ENCODE measurements at places on chromosomes 6 and 20.

DNA sequence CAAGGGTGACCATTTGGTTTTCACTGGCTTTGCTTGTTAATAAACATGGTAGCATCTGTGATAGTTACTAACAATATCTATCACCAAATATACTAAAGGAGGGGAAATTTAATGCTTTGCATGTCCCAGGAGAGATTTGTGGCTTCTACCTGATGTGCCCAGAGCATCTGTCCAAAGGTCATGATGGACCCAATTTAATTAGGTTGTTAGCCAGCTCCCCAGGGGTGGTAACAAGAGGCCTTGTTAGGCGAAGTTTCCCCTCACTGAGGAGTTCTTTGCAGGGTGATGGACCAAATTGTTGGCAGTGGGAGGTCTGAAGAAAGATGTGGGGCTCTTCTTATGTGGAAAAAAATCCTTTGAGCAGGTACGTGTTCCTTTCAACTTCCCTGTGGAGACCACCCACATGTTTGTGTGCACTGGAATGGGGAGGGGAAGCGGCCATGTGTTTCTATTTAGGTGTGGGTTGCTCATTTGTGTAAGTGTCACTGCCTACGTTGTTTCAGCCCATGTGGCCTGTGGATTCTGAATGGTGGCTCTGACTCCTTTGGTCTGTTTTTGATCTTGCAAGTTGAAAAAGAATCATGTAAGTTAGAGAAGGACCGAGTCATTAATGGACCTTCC lies 137.6 kb downstream of the CLIC5 start:
- DNase-seq: no peak

GRCh38 chr20:45969712-45970634 lies 2.0 kb downstream of the ZNF335 start:
- peak; percentile 72 for DNase-seq

GRCh38 chr6:45614488-45615285 lies 237.0 kb upstream of the SUPT3H start:
- DNase-seq: no peak

- DNase-seq: no peak
Measured at GRCh38 chr6:112595841-112596240, 248.7 kb downstream of the RFPL4B start.

DNA sequence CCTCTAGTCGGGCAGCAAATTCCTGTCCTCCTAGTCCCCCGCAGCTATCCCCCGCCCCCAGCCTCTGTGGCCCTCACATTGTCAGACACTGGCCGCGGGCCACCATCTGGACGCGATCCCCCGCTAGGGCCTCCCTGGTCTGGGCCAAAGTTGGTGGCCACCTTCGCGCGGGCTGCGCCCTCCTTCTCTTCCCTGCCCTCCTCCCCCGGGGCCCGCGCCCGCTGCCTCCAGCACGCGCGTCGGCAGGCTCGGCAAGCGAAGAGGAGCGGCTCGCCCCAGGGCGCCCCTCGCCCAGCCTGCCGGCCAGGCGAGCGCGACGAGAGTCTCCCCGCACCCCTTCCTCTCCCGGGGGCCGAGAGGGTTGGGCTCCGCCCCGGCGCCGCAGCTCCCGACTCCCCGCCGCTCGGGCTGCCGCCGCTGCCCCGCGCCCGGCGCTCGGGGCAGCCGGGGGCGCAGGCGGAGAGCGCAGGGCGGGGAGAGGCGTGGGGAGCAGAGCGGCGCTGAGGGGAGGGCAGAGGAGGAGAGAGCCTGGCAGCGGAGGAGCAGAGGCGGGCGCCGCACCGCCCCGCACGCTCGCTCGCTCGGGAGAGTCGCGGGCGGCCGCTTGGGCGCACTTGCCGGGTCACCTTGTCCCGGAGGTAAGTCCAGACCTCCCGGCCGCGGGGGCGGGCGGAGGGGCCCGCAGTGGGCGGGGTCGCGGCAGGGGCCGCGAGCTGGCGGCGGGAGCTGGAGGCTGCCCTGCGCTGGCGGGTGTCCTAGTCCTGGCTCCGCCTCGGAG lies at the start of gene SYNDIG1:
TSS of gene SYNDIG1 (plus strand) at position 514 of the 778 bp plus-strand sequence. CDS start 73,469 bp downstream, outside the sequence.
- no peak for DNase-seq

DNA sequence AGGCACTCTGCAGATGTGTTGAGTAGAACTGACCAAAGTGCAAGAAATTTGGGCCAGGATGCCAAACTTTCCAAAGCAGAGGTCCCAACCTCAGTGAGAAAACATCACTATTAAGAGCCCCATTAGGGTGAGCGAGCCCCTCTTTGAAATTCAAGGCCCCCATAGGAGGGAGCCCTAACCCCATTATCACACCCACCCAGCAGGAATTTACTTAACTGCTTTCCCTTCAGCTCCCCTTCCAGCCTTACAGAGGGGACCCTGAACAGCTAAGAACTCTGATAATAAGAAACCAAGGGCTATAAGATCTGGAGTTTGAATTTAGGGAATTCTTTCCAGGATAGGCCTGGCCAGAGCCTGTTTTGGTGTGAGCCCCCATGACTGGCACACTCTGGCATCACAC lies 130.6 kb downstream of the NFATC2 start:
- DNase-seq: no peak

DNA sequence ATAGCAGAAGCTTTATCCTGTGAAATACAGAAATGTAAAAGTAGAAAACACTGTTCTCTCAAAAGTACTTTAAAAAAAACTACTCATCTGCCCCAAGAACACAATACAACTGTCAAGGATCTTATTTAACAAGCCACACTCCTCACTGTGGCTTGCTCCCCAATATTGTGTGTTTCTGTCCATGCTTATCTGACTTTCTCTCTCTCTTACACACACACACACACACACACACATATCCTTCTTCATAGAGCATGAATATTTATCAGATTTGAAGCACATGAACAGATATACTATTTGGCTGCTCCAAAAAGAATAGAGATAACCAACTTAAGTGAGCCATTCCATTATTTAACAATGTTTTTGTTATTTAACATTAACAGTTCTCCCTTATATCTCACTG lies 3.6 kb upstream of the PHIP start:
- no peak for DNase-seq

- no peak for DNase-seq
Measured at GRCh38 chr20:51238675-51239305, 215.9 kb upstream of the KCNG1 start.

- no peak for DNase-seq
Measured at GRCh38 chr20:22217712-22218352, 366.5 kb downstream of the FOXA2 start.

DNA sequence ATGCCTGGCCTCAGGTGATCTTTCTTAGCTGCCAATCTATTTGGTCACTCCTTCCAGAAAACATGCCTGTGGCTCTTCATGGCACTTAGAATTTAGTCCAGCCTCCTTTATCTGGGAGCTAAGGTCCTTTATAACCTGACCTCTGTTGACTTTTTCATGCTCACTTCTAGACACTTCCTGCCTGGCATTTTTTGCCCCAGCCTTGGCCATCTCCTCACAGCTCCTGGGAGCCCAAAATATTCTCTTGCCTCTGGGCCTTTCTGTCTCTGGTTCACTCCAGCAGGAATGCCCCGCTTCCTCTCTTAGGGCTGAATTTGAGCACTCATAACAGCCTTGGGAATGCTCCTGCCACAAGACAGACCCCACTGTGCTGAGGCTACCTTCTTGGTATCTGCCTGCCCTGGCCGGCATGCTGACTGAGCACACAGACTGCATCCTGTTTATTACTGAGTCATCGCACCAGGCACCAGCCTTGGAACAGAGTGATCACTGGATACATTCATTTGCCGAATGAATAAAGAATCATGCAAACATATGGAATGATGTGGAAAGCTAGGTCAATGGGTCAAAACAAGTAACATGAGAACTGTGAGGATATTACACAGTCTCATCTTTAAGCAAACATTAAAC lies 5.8 kb upstream of the EEF1E1 start:
- no peak for DNase-seq

DNA sequence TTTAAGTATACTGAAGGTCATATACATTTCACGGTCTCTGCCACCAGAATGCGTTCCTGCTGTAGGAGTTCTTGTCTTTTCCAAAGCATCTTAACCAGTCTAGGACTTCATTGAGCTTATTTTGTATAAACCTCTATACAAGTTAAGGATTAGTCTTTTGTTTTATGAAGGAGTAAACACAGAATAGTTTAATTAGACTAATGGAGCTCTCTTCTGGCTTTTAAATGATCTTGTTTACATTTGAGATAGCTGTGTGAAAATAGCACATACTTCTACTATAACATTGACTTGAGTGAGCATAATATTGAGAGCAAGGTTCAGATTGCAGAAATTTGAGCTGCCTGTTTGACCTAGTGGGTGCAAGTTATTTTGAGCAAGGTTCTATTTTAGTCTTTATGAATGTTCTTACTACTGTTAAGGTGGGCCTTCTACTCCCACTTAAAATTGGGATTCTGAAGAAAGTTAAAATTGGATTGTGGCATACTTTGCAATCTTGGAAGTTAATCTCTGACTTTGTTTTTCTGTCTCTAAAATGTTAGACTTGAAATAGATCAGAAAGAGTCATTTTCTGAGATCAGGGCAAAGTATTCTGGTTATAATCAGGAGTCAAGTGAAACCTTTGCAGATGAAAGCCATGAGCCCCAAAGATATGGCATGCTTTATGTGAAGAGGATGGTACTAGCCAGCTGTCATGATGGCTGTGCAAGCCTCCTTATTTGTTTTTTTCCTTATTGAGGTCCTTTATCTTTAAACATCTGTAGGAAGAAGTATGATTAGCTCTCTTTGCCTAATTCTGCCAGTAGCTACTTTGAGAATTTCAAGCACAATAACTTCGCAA lies 41.8 kb downstream of the RPRD1B start:
- DNase-seq: no peak

- DNase-seq: no peak
Measured at GRCh38 chr6:127858727-127859391, 42.0 kb downstream of the THEMIS start.

DNA sequence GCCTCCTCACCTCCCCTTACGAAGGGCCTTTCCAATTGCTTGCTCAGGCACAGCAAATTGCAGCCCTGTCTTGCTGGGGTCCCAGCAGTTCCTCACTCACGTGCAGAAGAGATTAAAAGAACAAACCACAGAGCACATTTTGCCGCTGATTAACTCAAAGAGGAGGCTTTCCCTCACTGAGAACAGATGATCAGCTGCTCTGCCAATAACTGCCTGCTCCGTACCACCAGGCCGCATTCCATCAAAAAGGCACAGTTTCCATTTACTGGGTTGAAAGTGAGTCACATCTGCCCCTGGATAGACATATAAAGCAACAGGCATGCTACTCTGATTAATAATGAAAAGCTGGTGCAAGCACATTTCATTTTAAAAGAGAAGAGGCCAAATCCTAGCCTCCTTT lies 446.8 kb downstream of the PTPRT start:
- no peak for DNase-seq

DNA sequence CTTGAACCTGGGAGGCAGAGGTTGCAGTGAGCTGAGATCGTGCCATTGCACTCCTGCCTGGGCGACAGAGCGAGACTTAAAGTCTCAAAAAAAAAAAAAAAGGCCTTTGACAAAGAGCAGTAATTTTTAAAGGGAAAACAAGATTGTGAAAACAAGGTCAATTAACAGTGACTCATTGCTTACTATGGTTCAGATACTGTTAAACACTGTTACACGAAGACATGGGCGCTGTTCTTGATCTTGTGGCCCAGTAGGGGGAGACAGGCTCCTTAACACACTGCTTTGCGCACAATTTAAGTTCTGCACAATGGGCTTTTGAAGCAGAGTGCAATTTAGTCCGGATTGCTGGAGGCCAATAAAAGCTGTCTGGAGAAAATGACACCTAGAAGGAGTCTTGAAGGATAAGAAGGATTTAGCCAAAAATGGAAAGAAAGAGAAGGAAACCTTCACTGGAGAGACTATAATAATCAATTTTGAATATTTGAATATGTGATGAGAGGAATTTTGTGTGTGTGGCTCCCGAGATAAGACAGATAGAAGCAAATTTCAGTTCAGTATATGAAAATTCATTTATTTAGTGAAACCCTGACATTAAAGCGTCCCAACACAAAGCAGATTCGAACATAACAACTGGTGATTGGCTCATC lies 6.0 kb upstream of the LATS1 start:
- DNase-seq: peak; percentile 79

- DNase-seq: no peak
Measured at GRCh38 chr20:2671977-2672376, 8.0 kb upstream of the IDH3B start.

DNA sequence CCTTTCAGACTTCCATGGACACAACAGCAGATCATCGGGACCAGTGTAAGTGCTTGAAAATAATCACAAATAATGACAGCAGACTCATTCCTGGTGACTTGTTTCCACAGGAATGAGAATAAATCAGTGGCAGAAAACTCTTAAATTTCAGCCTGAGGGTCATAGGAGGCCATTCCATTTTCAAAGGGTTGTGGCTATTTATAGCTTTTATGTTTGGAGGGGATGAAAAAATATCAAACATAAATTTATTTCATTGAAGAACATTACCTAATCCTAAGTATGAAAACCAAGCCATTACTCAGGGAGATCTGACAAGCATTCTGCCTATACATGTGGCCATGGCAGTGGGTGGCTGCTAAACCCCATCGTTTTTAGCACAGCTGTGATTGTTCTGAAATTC lies 173.6 kb upstream of the CNR1 start:
- DNase-seq: no peak

DNA sequence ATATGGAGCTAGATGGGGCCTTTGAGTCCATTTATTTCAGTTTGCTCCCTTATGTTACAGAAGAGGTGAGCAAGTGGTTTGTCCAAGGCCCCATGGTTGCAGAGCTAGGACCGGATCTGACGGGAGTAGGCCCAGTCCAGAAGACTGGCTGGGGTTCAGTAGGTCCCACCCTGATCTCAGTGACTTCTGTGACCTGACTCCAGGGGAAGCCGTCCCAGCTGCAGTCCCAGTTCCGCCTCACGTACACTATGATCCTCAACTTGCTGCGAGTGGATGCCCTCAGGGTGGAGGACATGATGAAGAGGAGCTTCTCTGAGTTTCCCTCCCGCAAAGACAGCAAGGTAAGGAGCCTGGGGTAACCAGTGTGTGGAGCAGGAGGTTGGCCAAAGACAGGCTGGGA lies 5.4 kb downstream of the DXO start:
- DNase-seq: no peak

DNA sequence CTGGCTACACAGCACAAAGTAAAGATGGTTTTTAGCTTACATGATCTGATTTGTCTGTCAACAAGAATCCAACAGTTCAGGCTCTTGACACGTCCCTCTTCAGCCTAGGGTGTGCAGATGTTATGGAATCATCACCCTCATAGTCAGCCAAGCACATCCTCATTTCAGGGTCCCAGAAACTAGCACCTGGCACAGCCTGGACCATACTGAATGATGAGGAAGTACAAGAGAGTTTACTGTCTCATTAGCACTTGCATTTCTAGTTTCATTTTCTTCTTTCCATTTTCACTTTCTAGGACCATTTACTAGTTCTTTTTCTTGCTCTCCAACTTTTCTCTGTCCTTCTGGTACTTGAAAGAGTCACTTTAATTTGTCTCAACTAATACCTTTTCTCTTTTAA lies 6.5 kb downstream of the RIPOR2 start:
- DNase-seq: no peak

DNA sequence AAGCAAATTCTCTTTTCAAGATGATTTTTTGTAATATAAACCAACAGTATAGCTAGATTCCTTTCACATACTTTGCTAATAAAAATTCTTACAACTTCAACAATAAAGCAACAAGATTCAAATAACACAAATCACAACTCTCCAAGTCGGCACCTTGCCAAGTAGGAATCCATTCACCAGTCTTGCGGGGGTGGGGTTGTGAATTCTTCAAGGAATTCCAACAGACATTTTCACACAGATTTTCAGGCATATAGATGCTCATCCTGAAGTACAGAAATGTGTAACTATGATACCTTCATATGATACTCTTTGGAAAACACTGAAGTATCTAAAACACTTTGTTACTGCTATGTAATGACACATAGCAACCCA lies 36.5 kb downstream of the SCML4 start:
- no peak for DNase-seq
